Pulmonary artery endothelial cell (primary cell): ENCODE measurements at places on chromosomes 7 and 10. TPM values are rescaled to one million over a fixed set of nuclear protein-coding genes. Genes with fewer than 3 reads are reported as not detected.

Gene ADGRA1
- not detected in 2 replicates for total RNA-seq

Gene RASSF4
- total RNA-seq: 8.8 and 12.3 TPM in 2 replicates

Gene CPN1
- total RNA-seq: not detected in 2 replicates

Gene BLNK
- total RNA-seq: not detected in 2 replicates

Gene LIPJ
- total RNA-seq: 0.21 TPM in 1 of 2 replicates, not detected in the other

Gene NPC1L1
- not detected in 2 replicates for total RNA-seq

Gene MEPCE
- total RNA-seq: 48.3 and 50.6 TPM in 2 replicates

- no peak for DNase-seq
Observed at GRCh38 chr7:78968951-78969350, 484.5 kb downstream of the MAGI2 start.

- DNase-seq: no peak
Observed at GRCh38 chr10:93435621-93436397, 46.3 kb downstream of the MYOF start.

GRCh38 chr10:3668276-3668965, 116.6 kb downstream of the KLF6 start:
- no peak for DNase-seq

- no peak for DNase-seq
Observed at GRCh38 chr10:23439452-23439960, 631 bp downstream of the OTUD1 start.

GRCh38 chr7:128431221-128431620, 21.4 kb upstream of the IMPDH1 start:
- DNase-seq: no peak

DNA sequence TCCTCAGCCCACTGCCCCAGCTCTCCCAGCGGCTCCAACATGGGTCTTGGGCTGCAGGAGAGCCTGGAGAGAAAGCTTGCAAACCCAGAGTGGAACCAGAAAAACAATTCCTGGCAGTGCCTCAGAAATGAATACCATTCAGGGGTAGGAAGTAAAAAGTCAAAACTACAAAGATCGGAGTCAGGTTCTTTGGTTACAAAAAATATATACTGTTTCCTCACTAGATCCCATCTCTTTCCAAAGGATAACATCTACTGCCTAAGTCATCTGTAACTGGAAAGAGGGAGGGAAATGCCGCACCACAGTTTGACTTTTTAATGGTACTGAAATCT, 14.9 kb downstream of the CREB3L2 start:
- no peak for DNase-seq
